Sciatic nerve (tissue), 2 donors: ENCODE measurements at places on chromosomes 2 and 18. TPM values are rescaled to one million over a fixed set of nuclear protein-coding genes. Genes with fewer than 3 reads are reported as not detected.

Gene C2orf72
- 2.7 TPM for total RNA-seq

Gene PID1
- total RNA-seq: 24.3 TPM

Gene TNFRSF11A
- 2.7 TPM for total RNA-seq

Gene GALNT14
- 1.2 TPM for total RNA-seq

Gene CNTNAP5
- total RNA-seq: not detected

Gene FNDC4
- 6.3 TPM for total RNA-seq

Gene GREB1L
- total RNA-seq: 2.0 TPM

Gene UGT1A10
- not detected for total RNA-seq

Gene SERPINB2
- total RNA-seq: 2.6 TPM

Gene ALKAL2
- 3.0 TPM for total RNA-seq

Gene PLGLB2
- total RNA-seq: 4.8 TPM
